Cortex of kidney (tissue), 1 donor: ENCODE measurements at places on chromosomes 12 and 14.

DNA sequence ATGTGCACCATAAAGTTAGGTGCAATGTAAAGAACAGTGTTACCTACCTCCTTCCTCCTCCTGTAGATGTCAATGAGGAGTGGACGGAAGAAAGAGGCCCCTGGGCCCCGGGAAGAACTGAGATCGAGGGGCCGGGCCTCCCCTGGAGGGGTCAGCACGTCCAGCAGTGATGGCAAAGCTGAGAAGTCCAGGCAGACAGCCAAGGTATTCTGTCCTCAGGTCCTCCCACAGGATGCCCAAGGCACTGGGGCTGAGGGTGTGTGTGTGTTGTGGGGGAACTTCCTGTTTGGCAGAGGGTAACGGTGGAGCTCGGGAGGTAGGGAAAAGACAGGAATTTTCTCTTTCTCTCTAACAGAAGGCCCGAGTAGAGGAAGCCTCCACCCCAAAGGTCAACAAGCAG lies 6.4 kb downstream of the ATN1 start:
- DNase-seq, result no peak

DNA sequence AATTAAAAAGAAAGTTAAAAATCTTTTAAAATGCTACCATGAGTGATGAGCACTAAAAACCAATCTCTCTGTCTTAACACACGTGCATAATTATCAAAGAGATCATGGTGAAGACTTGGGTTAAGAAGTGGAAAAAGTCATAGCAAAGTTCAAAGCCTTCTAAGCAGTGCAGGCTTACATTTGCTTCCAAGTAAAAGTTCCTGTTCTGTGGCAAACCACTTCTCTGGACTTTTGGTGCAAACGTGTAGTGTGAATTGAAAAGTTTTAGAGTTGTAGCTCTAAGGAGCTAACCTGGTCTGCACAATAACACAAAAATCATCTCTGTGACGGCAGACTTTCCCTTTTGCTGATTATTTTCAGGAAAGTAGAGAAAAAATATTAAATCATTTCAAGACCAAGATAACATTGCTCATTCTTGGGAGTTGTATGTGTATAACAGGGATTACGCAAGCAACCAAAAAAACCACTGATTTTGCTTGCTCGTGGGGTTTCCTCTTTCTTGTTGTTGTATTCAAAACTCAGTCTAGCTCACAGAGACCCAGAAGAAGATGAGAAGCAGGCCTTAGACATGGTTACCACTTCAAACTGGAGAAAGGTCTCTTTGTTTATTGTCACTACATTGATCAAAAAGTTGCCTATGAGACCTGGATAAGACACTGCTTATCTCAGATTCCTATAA lies 2.3 kb upstream of the GLIPR1 start:
- no peak for DNase-seq

DNA sequence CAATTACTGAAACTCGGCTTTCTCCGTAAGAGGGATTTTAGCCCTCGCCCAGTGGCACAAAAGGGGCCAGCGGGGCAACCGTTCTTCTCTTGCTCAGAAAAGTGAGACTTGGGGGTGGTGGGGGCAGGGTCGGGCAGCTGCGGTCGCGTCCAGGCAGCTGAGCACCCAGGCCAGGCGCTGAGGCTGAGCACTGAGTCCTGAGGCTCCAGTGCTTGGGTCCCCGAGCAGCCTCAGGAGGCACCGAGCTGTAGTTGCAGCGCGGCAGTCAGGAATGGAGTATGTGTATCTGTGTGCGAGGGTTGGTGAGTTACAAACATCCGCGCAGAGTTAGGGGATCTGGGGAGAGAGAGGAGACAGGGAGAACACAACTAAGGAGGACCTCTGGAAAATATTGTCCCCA lies 4.1 kb upstream of the HOXC6 start:
- DNase-seq, result no peak

GRCh38 chr14:28784096-28785048 lies 17.8 kb downstream of the FOXG1 start:
- no peak for DNase-seq

DNA sequence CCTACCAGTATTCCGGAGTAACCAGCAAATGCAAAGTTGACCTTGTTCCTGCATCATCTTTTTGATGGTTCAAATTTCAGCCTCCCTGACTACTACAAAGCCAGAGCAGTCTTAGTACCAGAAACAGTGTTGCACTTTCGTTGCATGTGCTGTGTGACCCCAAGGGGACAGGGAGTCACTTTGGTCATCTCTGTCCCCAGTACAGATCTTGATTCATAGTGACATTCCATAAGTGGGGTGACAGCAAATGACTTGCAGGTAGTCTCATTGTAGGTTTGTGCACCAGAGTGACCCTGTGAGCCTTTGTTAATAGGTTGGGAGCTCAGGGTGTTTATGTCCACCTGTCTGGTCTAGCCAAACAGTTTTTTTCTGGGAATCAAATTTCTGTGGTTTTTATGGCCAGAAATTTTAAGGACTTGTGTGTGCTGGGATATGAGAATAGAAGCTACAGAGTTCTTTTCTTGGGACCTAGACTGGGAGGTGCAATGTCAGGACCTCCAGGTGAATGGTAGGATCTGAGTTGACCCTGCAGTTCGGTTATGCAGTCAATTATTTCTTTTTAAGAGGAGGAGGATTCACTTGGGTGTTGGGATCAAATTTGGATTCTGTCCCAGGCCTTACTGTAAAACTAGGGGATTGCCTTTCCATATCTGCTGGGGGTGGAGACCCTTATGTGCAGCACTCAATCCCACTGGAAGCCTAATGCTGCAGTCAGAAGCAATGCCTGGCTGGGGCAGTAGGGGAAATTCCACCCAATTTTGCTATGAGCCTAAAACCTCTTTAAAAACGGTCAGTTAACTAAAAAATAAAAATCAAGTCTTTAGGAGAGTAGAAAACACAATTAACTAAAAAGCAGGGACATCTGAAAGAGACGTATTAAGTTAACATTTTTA lies 10.1 kb downstream of the EIF5 start:
- no peak for DNase-seq

DNA sequence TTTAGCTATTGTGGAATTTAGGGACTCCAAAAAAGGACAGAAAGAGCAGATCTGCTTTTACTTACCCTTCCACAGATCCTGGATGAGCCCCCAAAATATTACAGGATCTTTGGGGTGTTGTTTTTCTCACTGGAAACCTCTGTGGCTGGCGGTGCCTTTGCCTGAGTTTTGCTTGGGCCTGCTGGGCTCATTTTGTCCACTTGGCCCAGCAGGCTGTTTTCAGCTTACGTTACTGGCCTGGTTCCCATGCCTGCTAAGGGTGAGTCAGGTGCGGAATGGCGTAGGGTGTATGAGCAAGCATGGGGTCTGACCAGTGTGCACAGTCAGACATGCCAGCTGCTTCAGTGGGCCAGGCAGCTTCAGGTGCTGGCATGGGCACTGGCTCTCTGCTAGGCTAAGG lies 45.8 kb downstream of the HSD17B6 start:
- DNase-seq, result no peak

DNA sequence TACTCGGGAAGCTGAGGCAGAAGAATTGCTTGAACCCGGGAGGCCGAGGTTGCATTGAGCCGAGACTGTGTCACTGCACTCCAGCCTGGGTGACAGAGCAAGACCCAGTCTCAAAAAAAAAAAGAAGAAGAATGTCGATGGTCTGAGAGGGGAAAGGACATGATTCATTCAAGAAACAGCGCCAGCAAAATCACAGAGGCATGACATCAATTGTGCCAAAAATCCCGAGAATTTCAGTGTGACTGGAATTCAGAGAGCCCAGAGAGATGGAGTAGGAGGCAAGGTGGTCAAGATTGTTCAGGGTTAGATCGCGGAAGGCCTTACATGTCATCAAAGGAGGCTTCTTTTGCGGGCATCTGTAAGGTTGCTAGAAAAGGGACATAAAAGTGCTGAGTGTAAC lies 483.3 kb downstream of the VRK1 start:
- DNase-seq, result no peak

- no peak for DNase-seq
Observed at GRCh38 chr14:22561661-22562579, 27.1 kb downstream of the DAD1 start.
